ENCODE measurements at places on chromosomes 12 and 14.

GRCh38 chr12:132460571-132460970 is 29.4 kb upstream of the FBRSL1 start:
- no peak for DNase-seq

- DNase-seq: peak; percentile 5
Measured at GRCh38 chr14:99734406-99735051, 50.4 kb downstream of the CYP46A1 start.

GRCh38 chr12:4486980-4487379 is 41.4 kb upstream of the FGF6 start:
- DNase-seq: no peak

DNA sequence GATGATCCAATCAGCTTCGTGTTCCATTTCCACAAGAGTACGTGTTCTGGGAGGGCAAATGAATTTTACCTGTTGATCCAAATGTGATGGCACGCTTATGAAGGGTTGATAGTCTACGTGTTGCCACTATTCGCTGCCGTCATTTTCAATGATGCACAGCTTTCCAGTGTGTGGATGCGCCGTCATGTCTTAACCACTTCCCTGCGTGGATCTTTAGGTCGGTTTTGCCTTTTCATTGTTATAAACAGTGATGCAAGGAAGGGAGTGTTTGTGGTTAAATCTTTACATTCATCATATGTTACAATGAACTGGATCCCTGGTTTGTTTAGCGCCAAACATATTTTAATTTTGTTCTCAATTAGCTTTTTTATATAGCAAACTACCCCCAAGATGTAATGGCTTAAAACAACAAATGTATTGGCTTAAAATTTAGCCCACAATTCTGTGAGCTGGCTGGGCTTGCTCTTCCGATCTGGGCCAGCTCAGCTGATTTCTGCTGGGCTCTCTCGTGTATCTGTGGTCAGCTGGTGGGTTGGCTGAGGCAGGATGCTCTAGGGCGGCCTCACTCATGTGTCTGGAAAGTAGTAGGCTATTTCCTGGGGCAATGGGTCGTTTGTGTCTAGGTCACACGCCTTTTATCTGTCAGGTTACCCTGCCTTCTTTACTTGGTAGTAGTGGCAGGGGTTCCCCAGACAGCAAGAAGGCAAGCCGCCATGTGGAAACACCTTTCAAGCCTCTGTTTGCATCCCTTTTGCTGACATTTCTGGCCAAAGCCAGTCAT is 176.7 kb downstream of the CRADD start:
- DNase-seq: no peak

DNA sequence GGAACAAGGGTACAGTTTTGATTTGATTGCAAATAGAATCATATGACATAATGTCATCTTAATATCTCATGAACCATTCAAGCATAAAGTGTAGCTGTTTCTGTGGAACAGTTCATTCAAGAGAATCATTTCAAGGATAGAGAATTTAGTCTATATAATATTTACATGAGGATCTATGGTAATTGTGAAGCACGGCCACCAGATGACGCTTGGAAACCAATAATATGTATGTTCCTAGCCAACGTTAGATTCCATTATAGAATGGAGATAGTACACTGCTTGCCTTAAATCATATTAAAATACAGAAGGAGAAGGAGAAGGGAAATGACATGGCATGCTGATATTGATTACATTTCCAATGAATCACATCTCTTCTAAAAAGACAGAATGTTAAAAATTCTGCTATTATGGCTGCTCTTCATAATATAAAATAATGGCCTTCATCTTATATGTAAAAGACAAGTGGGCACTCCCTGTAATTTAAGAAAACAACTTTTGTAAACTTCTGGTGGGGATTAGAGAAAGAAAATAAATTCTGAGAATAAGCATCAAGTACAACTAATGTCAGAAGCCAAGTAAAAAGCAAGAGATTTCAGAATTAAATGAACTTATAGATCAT is 351.0 kb downstream of the NAV3 start:
- DNase-seq: peak; percentile 39

DNA sequence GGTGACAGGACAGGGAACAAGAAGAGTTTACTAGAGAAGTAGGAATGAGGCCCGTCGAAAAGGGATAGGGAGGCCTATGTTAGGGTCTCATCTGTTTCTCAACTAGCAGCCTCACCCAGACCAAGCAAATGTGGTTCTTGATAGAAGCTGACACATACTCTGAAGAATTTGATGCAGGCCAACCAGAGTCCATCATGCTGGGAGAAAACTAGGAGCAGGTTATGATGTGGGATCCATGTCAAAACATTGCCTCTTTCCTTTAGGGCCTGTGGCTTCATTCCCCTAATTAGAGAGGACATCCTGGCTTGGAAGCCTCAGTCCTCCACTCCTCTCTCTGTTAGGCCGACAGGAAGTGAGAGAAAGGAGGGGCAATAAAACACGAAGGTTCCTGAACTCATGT is 122.8 kb downstream of the NTF3 start:
- DNase-seq: no peak

- no peak for DNase-seq
Measured at GRCh38 chr14:99382071-99382470, 98.6 kb downstream of the SETD3 start.

DNA sequence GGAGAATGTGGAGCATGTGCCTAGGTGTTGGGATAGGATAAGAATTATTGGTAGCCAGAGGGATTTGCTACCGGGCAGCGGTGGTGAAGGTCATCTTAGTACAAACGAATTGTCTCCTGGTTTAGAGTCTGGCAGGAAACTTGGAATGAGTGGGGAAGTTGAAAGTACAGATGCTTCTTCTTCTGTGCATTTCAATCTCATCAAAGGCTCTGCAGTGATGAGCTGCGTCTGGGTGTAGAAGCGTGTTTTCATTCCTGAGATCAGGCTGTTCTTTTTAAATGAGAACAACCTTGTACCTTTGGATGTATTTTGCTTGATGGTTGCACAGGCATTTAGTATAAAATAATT is 2.1 kb downstream of the WNK1 start:
- DNase-seq: no peak

DNA sequence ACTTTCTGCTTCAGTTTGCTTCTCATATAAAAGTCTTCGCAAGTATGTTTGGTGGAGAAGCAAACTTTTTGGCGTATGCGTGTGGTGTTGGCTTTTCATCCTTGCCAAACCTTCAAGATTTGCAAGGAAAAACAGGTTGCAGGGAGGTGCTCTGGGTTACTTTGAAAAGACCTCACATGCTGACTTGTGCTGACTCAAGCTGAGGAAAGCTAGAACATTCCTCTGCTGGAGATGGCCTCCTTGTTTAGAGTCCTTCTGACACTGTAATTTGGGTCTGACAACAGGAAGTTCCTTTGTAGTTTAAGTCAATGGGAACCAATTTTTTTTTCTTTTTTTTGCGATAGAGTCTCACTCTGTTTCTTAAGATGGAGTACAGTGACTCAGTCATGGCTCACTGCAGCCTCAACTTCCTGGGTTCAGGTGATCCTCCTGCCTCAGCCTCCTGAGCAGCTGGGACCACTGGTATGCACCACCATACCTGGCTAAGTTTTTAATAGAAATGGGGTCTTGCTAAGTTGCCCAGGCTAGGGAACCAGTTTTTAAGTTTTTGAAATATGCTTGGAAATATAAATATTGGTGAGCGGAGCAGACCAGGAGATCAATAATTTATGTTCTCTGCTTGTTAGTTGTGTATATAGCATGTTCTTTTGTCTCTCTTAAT is 2.6 kb upstream of the ACACB start:
- no peak for DNase-seq

DNA sequence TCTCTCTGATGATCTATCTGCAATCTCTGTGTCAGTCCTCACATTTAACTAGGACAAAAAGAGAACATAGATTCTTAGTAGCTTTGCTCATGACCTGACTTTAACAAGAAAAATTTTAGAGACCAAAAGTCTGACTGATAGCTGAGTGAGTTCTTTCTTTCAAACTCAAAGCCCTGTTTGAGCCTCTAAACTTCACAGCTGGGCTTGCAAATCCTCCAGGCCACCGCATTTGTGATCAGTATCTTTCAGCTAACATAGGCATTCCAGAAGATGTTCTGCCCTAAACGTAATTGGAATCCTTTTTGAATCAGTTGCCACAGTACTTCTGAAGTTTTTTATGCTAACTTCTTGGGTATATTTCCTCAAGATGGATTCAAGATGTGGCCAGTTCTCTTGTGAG is 459.0 kb downstream of the DPF3 start:
- no peak for DNase-seq

DNA sequence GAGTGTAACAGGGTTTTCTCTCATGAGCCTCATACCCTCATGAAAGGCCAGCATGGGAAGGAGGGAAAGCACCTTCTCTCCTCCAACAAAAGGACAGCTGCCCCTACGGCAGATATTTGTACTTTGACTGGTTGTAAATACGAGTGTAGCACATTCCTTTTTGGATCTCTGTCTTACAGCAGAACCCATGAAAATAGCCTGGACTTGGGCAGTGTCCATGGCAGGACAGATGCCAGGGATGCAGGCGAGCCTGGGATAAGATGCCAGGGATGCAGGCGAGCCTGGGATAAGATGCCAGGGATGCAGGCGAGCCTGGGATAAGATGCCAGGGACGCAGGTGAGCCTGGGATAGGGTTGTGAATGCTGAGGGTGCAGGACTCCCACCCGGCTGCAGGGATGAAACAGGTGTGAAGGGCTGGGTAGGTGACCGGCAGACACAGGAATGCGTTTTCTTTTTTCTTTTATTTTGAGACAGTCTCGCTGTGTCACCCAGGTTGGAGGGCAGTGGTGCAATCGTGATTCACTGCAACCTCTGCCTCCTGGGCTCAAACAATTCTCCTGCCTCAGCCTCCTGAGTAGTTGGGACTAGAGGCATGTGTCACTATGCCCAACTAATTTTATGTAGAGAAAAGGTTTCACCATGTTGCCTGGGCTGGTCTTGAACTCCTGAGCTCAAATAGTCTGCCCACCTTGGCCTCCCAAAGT is 120.0 kb downstream of the BEGAIN start:
- no peak for DNase-seq

GRCh38 chr14:55851961-55852360 is 266.2 kb upstream of the PELI2 start:
- DNase-seq: no peak

- no peak for DNase-seq
Measured at GRCh38 chr14:72599579-72600470, 294.1 kb downstream of the DPF3 start.

- DNase-seq: peak; percentile 63
Measured at GRCh38 chr14:39175445-39176262, 600 bp downstream of the PNN start.

GRCh38 chr12:102958073-102958829 is 777 bp downstream of the ASCL1 start:
- peak; percentile 77 for DNase-seq

DNA sequence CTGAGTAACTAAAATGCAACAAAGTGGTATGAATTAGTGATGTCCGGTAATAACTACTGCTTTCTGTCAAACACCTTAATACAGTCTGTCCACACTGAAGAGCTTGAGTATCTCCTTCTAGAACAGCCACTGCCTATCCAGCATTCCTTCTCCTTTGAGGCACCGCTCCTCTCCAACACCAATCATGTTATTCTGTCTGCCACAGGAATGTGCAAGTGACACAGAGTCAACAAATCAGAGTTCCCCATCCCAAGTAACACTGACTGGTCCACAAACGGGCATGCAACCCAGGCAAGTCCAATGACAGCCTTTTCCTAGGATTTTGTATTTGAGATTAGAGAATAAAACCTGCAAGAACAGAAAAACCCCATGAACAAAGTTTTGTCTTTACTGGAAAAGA is 3.8 kb downstream of the GXYLT1 start:
- DNase-seq: no peak

GRCh38 chr14:91357272-91358024 is 60.2 kb downstream of the CCDC88C start:
- DNase-seq: no peak

Data from nephron progenitor cell (in vitro differentiated cells).